RPMI7951 (cell line): ENCODE measurements at places on chromosomes 2 and 18. TPM values are rescaled to one million over a fixed set of nuclear protein-coding genes. Genes with fewer than 3 reads are reported as not detected.
A peak's percentile ranks its signal among the peaks of the same experiment; 100 is the strongest.

- DNase-seq = no peak
Measured at GRCh38 chr2:157324331-157324843, 1.2 kb downstream of the ERMN start.

DNA sequence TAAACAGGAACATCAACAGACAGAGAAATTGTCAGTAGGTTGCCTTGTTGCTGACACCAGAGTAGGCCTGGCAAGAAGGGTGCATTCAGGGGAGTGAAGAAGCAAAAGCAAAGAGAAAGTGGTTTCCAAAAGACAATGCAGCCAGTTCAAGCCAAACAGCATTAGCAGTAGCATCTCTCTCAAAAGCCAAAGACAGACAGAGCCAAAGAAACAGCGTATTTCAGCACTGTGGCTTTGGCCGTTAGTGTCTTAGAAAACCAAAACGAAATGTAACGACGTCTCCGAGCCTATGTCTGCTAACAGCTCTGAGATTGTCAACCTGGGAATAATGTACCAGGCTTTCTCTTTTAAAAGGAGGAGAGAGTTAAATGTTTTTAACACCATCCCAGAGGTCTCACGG, 178.6 kb downstream of the NRP2 start:
- no peak for DNase-seq

DNA sequence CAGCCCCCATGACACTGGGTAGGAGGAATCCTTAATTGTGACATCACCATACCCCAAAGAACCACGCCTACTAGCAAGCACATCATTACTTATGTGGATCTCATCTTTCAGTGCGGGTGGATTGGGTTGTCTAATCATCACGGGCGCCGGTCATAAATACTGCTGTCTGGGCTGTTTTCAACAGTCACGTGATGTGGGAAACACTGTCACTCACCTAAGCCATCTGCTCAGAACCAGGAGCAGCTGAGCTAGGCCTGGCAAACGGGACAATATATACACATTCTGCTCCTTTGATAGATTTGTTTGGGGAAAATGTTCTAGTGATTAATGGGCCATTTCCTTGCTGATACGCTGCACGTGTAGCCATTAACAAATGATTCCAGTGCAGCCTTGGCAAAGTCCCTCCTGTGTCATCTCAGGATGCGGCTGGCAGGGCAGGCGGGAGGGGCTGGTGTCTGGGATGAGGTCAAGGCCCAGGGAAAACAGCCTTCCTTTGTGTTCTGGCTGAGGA, 145.9 kb upstream of the COPS8 start:
- DNase-seq = no peak

GRCh38 chr2:128363934-128364361, 45.3 kb upstream of the HS6ST1 start:
- DNase-seq = peak; percentile 16

- no peak for DNase-seq
Measured at GRCh38 chr2:207698301-207698700, 13.1 kb upstream of the CCNYL1 start.

- DNase-seq = no peak
Measured at GRCh38 chr2:100126201-100126600, 16.2 kb downstream of the AFF3 start.

DNA sequence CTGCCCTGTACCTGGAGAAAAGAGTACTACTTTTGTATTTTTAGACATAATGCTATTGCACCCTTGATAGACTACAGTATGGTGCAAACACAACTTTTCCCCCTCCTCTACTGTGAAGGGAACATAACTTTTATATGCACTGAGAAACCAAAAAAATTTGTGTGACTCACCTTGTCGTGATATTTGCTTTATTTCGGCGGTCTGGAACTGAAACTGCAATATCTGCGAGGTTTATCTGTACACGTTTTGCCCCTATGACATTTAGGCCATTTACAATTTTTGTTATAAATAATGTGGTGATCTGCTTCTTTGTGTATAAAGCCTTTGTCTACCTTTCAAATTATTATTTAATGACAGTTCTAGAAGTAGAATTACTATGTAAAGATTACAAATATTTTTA, 34.4 kb upstream of the AAK1 start:
- DNase-seq = no peak

- DNase-seq = no peak
Measured at GRCh38 chr18:26928670-26929313, 63.3 kb upstream of the AQP4 start.

GRCh38 chr18:55997151-55997561, 409.2 kb upstream of the TCF4 start:
- DNase-seq = peak; percentile 60

DNA sequence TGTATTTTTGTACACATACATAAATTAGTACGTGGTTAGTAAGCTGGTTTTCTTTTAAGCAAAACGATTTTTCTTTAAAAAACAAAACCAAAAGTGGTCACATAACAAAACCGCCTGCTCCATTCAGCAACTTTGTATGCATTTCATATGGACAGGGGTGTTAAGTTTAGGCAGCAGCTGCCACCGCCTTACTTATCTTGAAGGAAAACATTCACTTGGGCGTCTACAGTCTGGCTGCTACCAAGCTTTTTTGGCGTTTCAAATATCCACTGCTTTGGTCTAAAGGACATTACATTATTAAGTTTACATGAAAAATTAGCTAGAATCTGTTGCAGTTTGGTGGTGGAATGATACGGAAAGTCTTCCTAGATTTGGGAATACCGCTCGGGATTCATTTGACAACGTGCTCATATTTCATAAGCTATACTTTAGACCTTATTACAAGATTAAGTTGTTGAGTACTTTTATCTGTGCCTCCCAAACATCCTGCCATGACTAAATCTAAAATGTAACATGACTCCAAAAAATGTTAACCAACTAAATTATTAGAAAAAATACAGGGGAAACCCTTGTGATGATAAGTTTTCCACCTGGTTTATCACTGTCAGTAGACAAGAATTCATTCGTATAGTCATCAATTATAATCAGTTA, 214.8 kb downstream of the NEDD4L start:
- no peak for DNase-seq

DNA sequence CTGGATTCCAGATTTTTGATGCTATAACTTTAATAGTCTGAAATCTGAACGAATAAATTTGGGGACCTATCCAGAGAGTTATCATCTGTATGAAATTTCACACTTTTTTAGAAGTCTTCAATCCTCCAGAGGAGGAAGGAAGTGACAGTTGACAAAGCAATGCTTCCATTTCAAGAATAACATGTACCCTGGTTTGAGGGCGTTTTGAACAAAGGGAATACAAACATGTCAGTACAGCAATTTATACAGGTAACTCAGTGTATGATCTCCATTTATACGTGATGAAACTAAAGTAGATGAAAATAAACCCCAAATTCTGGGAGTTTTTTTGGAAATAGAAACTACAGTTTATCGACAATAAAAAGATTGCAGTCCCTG, 42.2 kb downstream of the CIB4 start:
- DNase-seq = no peak

DNA sequence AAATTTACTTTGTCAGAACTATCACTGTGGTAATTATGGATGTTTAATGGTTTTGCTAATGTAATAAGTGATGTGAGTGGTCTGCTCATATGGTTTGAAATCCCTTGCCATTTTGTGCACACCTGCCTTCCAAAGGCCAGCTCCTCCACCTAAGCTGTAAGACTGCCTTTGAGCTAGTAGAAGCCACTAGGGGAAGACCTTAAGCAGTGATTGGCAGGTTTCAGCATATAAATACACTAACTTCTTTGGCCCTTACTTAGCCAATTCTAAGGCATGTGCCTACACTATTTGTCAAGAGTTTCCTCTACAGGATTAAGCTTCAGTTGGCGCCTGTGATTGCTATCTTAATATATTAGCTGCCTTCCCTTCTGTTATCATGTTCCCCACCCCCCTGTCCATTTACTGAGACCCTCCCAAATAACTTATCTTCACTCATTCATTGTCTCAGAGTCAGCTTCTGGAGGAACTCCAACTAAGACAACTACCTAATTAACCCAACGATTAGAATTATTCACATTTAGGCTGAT, 141.1 kb downstream of the MBD5 start:
- DNase-seq = no peak

DNA sequence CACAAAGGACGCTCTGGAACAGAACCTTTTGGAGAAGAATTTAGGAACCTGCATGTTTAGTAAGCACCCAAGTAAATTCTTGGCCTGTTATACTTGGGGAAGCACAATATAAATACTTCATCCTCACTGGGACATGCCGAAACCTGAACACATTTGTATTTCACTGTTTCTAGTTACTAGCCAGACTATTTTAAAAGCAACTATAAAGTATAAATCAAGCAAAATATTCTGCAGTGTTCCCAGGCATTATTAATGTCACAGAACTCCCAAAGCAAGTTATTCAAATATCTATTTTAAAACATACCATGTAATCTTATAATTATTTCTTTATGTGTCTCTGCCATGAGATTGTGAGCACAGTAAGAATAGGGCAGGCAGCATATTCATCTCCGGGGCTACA, 54.8 kb downstream of the CALCRL start:
- no peak for DNase-seq

GRCh38 chr2:70141902-70142589, 48.8 kb downstream of the C2orf42 start:
- DNase-seq = no peak

DNA sequence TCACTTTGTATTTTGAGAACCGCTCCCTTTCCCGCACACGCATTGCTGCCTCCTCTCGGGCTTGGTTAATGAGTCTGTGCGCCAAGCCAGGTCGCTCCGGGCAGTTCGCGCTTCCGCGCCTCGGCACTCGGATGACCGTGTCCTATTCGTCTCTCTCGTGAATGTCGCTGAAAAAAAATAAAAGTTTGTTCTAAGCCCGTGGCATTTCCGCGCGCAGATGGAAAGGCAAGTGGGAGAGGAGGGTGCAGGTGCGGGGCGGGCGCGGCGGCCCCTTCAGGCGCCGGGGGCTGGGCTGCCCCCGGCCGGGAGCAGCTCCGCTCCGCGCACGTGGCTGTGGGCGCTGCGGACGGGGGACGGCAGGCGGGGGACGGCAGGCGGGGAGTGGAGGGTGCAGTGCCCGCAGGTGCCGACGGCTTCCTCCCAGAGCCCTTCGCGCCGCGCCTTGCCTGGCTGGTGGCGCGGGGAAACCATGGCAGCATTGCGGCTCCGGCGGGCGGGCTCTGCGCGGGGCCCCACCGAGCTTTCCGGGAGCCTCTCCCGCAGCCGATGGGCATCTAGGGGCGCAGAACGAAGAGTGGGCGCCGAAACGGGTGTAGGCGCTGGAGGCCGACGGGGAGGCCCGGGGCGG, 159.6 kb upstream of the SIX2 start:
- peak; percentile 36 for DNase-seq

DNA sequence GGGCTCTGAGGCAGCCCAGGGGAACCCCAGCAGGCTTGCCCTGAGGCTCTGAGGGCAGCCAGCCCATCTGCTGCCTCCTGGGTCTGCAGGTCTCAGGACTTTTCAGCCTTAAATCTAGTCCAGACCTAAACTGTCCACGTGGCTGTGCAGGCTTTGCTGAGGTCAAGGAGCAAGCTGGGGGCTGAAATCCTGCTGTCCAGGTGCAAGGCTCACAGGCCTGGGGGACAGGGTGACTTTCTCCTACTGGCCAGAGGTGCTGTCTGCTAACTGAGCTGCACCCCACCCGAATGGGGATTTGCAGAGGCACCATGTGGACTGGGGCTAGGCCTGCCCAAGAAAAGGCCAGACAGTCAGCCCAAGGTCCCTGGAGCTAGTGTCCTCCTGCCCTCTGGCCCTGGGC, 32.1 kb downstream of the SDC1 start:
- no peak for DNase-seq

- DNase-seq = peak; percentile 43
Measured at GRCh38 chr2:160651416-160652200, 158.0 kb upstream of the RBMS1 start.

DNA sequence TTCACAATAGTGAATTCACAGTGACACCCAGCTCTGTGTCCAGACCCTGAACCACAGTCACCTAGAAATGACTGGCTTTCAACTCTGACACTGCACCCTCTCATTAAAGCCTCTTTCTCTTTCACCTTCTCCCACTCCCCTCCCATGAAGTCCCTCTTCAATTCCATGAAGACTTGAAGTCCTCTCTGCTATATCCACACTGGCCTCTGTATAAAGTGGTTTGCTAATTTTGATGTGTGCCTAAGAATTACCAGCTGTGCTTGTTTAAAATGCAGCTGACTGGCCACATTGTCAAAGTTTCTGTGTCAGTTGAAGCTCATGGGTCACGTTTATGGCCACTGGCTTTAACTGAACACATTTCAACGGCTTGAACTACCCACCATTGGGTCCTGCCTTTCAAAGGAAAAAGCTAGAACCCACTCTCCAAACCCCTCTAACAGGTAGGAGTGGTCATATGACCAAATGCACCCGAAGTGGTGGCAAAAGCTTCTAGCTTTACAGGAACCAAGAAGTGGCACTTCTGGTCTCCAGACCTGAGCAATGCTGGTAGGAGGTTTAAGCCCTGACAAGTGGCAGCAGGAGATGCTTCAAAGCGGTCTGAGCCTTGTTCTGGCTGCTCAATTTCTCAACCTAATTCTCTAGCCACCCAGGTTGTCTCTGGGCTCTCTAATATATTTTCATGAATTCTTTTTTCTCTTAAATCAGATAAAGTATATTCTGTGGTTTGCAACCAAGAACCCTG, 34.2 kb downstream of the B4GALT6 start:
- peak; percentile 3 for DNase-seq

GRCh38 chr2:88874063-88874657, 182.7 kb downstream of the RPIA start:
- DNase-seq = peak; percentile 62

- no peak for DNase-seq
Measured at GRCh38 chr2:171626949-171627348, 60.3 kb upstream of the DYNC1I2 start.

DNA sequence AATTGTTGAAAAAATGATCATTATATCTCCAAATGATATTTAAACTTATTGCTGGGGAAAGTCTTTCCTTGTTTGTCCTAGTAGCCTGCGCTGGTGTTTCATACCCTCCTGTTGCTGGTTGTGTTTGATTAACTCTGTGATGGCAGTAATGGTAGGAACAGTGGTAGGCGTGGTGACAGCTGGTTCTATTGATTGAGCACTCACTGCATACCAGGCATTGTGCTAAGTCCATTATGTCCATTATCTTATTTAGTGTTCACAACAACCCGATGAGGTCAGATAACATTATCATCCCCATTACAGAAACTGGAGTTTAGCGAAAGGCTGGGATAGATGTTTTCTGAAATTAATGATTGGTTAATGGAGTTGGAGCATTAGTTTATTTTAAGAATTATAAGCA, 77.8 kb upstream of the STON1 start:
- no peak for DNase-seq

- DNase-seq = peak; percentile 26
Measured at GRCh38 chr2:58571181-58571852, 330.2 kb upstream of the FANCL start.

DNA sequence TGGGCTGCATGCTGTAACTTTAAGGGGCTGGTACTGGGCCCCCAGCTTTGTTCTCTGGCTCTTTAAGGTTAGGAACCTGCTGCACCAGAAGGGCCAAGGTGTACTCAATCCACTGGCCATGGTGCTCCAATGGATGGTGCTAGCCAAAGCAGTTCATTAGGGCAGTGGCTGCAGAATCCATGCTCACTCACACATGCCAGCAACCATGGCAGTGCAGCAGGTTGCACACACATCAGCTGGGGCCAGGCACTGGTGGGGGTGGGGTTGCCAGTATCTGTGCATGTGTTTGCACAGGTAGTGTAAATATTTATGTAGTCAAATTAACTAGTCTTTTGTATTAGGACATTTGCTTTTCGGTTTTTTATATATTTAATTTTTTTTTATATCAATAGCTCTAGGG, 228.3 kb upstream of the EPC2 start:
- no peak for DNase-seq

- no peak for DNase-seq
Measured at GRCh38 chr2:45869165-45869501, 217.7 kb downstream of the PRKCE start.

The KIF1A gene
- 0.36 TPM in 1 of 2 replicates, not detected in the other for total RNA-seq
